Tongue (tissue), 3 donors: ENCODE measurements at places on chromosomes 7 and 10. TPM values are rescaled to one million over a fixed set of nuclear protein-coding genes. Genes with fewer than 3 reads are reported as not detected.

GRCh38 chr7:8418629-8419245, 14.7 kb upstream of the NXPH1 start:
- DNase-seq = peak; percentile 89

DNA sequence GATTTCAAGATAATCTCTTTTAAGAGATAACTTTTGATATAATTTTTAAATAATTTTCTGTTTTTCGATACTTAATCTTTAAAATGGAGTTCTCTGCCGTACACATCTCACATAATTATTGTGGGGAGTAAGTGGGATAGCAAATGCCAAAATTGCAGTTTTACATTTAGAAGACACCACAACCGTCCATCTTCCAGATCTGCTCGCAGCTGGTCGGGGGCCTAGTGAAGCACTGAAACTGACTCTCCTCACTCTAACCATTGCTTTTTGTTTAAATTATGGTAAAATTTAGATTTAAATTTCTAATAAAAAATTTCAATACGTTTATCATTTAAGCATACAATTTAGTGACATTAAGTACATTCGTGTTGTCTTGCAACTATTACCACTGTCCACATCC, 94.2 kb downstream of the PRR15 start:
- no peak for DNase-seq

LIPM gene
- not detected for total RNA-seq

GRCh38 chr7:6376820-6377219, 70.9 kb downstream of the DAGLB start:
- DNase-seq = no peak

ING3 gene
- total RNA-seq = 16.6 TPM

HOGA1 gene
- 7.3 TPM for total RNA-seq
